Neural progenitor cell (in vitro differentiated cells): ENCODE measurements at places on chromosomes 4 and X. TPM values are rescaled to one million over a fixed set of nuclear protein-coding genes. Genes with fewer than 3 reads are reported as not detected.

GRCh38 chrX:123236859-123237258, 52.8 kb downstream of the GRIA3 start:
- peak; percentile 13 for DNase-seq

DNA sequence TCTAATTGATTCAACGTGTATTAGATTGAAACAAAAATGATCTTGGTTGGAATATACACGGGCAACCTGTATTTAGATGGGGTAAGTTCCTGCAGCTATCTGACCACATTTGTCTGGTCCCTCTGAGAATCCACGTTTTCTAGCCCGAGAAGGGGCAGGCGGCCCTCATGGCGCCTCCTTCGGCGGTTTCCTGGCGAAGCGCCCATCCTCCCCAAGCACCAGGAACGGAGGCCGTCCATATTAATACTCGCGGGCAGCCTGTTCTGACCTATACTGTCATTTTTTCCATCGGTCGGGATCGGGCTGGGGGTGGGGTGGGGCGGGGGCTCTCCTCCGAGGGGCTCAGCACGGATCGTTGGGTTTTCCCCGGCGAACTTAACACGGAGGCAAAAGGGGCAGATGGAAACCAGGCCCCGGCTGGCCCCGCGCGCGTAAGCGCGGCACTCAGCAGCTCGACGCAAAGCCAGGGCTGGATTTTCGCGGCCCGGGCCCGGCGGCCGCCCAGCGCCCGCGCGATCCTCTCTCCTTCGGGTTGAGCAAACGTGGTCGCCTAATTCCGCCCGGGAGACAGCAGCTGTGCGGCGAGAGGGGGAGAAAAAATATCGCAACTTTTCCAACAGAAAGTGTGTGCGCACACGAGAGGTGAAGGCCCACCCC, 77.2 kb upstream of the BCOR start:
- DNase-seq, result peak; percentile 78

- no peak for DNase-seq
These were observed 208.1 kb downstream of the ANKRD50 start for GRCh38 chr4:124504431-124504830.

- DNase-seq, result no peak
These were observed 255.4 kb downstream of the TLL1 start for GRCh38 chr4:166128403-166128802.

MYOZ2 gene
- not detected in 2 replicates for total RNA-seq

CLGN gene
- total RNA-seq, result 22.7 and 37.8 TPM in 2 replicates

- no peak for DNase-seq
These were observed 167.5 kb downstream of the DCTD start for GRCh38 chr4:182749667-182750167.

- no peak for DNase-seq
These were observed 139.5 kb downstream of the NPNT start for GRCh38 chr4:106034751-106035150.

MEPE gene
- total RNA-seq, result not detected in 2 replicates

DNA sequence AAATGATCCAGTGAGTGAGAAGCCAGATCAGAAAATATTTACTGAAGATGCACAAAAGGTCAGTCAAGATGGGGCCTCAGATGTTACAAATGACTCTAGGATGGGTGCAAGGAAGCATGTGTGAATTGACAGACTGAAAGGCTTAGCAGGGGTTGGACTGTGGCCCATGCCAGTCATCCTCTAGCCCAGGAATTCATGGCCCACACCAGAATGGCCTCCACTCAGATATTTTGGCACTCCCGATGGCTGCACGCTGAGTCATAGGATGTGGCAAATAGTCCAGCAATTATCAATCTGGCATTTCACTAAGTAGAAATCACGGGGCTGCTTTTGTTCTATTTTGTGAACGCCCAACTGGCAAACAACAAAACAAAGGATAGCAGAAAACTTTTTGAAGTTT, 406.5 kb downstream of the IQCM start:
- DNase-seq, result no peak

PABPC1L2B gene
- total RNA-seq, result 0.22 TPM in 1 of 2 replicates, not detected in the other

DNA sequence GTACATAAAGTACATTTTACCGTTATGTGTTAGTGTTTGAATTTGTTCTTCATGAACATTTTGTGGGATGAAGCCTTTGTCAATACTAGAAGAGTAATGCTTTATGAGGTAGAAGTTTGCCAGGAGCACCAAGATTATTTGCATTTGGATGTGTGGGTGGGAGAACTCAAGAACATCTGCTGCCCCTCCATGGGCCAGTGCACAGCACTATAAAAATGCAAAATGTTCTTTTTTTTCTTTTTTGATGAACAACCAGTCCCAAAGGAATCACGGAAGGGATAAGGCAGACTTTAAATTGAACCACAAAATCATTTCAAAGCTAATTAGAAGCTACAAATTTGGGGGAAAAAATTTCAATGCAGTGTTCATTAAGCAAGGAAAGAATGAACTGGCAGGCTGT, 300.3 kb upstream of the NWD2 start:
- no peak for DNase-seq

LEF1 gene
- 15.0 and 19.4 TPM in 2 replicates for total RNA-seq

DNA sequence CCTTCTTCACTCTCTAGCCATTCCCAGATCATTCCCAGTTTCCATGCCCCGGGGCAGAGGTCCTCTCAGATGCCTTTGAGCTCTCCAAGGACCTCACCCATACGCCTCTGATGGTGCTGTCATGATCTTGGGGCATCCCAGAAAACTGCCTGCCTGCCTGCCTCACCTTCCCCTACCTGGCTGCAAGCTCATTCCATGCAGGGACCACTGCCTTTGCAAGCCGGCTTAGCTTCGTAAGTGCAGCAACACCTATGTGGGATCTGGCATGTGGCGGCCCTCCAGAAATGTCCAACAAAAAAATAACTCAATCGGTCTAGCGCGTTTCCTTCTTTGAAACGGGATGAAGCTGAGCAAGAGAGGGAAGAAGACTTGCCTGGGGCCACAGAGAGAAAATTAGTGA, 53.0 kb downstream of the C4orf50 start:
- DNase-seq, result no peak
